Pancreas (tissue), 10 donors: ENCODE measurements at places on chromosomes 2 and 18.

DNA sequence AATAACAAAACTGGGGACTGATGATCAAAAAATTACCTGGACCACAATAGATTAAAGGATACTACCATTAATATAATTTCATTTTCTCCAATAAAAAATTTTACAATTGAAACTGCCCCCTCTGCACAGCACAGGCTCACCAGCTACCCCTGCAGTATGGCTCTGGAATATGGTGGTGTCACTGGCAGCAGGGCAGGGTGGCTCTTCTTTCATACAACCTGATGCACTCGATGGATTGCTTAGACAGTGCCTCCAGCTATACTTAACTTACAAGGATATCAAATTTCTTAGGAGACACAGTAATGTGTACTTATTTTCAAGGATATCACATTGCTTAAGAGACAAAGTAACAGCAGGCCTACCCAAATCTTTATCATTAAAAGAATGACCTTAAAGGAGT, 124.0 kb downstream of the PRELID3A start:
- DNase-seq, result no peak

- DNase-seq, result no peak
Measured at GRCh38 chr2:177332026-177332991, 60.3 kb upstream of the AGPS start.

DNA sequence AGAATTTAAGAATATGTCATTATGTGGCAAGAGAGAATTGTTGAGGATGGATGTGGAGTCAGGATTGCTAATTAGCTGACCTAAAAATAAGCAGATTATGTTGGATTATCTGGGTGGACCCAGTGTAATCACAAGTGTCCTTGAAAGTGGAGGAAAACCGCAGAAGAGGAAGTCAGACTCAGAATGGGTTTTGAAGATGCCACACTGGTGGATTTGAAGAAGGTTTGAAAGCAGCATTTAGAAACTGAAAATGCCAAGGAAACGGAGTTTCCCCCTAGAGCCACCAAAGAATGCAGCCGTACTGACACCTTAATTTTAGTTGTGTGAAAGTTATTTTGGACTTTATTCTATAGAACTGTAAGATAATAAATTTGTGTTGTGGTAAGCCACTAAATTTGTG, 41.6 kb upstream of the DPP10 start:
- DNase-seq, result no peak

DNA sequence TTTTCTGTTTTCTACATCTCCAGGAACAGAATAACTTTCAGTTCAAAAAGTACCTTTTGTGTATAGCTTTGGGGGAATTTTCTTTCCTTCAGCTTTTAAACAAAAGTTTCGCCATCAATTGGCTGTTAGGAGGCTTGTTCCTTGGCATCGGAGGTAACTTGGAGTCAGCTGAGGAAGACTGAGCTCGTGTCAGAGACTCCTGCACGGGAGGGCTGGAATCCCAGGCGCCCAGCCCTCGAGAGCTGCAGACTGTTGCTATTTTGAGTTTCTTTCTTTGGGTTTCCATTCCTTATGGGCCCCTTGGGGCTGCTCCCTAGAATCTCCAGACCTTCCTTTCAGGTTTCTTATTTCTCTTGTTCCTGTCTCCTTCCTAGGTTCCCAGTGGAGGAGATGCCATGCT, 8.1 kb downstream of the EMILIN2 start:
- DNase-seq, result no peak

DNA sequence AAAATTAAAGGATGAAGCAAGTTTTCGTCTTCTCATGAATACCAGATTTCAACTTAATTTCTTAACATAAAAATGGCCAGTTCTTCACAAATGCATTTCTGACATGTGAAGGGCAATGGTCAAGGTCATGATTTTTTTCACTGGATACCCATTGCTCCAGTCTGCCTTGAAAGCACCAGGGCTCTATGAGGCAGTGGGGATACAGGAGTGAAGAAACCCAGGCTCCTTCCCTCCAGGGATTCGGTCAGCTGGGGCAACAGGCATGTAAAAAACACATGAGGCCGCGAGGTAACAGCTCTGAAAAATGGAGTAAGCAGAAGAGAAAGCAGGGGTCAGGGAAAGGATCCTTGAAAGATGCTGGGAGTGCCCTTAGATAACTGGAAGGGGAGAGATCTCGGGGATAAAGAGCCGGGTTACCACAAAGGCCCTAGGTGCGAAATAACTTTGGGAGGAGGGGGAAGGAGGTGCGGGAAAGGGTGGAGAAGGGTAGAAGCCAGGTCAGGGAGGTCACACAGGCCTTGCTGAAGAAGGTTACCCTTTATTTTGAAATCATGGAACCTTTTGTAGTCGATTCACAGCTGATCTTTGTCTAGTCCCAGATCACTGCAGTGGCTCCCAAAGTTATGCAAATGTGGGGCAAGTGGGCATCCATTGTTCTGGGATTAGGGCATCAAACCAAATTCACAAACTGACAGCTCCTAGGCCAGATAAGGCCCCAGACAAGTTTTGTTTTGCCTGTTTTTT, 5.2 kb upstream of the SPRED2 start:
- DNase-seq, result no peak

GRCh38 chr2:118784860-118785259, 62.6 kb downstream of the EN1 start:
- no peak for DNase-seq

- DNase-seq, result no peak
Measured at GRCh38 chr2:98632351-98632750, 24.0 kb downstream of the UNC50 start.

DNA sequence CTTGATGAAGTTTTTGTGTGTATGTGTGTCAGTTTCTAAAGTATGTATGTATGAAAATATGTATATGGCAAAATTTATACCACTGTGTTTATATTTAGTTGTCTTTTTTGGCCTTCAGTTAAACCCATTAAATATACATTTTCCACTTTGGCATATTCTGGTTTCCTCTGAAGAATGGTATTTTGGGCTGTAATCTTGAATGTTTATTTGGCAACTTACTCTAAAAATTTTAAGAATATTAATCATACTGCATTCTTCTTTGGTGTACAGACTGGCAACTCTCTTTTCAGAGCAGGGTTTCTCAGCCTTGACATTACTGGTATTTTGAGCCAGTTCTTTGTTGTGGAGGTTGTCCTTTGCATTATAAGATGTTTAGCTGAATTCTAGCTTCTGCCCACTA, 27.9 kb upstream of the CCBE1 start:
- DNase-seq, result no peak

DNA sequence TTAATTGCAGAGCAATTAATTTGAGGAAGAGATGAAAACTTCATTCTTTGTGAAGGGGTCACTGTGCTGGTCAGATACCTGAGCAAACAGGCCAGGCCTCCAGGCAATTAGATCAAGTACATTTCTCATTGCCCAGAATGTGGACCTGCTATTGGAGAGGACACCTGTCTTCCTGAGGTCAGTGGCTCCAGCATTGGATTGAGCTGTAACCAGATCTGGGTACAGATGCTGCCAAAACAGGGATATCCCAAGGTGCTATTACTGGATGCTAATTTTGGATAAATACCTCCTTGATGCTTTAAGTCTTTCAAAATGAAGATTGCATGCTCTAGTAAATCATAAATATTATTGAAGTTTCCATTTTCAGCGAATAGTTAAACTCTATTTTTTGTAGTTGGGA, 131.5 kb downstream of the FAM161A start:
- no peak for DNase-seq
